ENCODE measurements at places on chromosomes 11 and 22.

DNA sequence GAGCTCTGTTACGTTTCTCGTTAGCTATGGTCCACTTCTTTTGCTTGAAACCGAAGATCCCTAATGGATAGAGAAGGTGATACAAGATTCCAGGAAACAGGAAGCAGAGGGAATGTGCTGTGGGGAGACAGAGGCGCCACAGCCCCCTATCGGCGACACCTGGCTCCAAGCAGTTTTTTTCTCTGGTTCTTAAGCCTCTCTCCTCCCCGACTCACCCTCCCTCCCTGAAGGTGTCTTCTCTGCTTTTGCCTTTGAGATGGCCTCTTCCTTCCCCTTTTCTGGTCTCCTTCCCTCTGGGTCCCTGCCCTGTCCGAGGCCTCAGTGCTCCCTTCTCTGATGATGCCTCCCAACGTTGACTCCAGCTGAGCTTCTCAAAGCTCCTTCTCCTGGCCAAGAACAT lies 14.2 kb upstream of the APOBEC3A start:
- no peak for DNase-seq

DNA sequence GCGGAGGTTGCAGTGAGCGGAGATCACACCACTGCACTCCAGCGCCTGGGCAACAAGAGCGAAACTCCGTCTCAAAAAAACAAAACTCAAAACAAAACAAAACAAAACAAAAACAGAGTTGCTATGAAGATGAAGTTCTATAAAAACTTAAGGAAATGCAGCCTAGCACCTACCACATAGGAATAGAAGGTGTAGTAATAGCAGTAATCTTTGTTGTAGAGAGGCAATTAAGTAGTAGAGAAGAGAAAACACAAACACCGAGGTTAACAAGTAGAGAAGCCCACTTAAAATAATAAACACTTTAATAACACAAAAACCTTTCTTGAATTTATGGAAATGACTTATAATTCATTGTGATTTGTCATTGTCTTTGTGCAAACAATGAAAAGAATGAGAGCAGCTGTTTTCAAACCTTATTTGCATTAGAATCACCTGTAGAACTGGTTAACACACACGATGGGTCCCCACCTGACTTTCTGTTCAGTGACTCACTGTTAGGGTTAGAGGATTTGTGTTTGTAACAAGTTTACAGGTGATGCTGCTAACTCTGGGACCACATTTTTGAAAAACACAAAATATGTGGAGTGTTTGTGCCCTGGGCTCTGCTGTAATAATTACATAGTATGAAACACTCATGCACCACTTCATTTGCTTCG lies 43.1 kb downstream of the TYR start:
- DNase-seq, result no peak

DNA sequence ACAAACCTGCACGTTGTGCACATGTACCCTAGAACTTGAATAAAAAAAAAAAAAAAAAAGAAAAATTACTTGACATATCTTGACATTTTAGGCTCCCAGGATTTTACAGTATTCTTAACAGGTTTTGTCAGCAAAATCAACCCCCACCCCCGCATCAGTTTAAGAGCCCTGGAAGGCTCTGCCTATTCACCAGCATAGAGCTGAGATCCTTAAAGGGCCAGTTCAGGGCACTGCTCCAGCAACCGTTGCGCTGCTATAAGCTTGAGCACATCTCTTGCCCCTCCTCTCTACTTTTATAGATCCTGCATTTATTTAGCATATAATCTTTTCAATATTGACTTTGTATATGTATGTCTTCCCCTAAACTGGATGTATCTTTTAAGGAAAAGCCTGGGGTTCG lies 697 bp upstream of the PAFAH1B2 start:
- peak; percentile 65 for DNase-seq

DNA sequence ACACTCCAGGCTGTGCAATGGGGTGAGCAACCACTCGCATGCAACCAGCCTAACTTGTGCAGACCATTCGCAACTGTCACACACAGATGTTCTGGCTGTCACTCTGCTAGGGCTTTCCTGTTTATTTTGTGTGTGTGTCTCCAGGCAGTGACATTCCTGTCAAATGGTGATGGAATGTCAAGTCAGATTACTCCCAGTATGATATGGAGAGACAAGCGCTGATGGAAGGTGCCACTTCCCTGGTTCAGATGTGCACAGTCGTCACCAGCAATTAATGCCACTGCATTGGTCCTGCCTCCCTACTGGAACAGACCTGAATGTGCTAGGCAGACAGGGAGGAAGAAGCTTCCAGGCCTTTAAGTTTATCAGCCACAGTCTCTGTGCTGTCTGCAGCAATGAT lies 442.4 kb upstream of the ISX start:
- no peak for DNase-seq

DNA sequence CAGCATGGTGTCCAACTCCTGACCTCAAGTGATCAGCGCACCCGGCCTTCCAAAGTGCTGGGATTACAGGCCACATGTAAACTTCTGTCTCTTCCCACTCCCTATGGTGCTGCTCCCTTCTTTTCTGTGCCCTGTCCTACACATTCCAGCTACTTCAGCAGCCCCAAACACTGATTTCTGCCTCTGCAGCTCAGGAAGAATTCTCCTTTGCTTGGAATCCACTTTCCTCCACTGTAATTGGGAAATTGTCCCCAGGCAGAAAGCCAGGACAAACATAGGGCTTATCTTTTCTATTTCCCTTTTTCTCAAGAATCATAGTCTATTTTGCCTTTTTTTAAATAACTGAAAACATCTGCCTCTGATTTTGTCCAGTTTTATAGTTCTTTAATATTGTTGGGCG lies 21.3 kb upstream of the DRG1 start:
- no peak for DNase-seq

- no peak for DNase-seq
Measured at GRCh38 chr11:15107730-15108515, 6.8 kb upstream of the INSC start.

Measured in NCI-H146 (cell line).